Dorsolateral prefrontal cortex (tissue), 122 donors: ENCODE measurements at places on chromosomes 1 and 21. TPM values are rescaled to one million over a fixed set of nuclear protein-coding genes. Genes with fewer than 3 reads are reported as not detected.

KRTAP13-3 gene
- not detected for total RNA-seq

DNA sequence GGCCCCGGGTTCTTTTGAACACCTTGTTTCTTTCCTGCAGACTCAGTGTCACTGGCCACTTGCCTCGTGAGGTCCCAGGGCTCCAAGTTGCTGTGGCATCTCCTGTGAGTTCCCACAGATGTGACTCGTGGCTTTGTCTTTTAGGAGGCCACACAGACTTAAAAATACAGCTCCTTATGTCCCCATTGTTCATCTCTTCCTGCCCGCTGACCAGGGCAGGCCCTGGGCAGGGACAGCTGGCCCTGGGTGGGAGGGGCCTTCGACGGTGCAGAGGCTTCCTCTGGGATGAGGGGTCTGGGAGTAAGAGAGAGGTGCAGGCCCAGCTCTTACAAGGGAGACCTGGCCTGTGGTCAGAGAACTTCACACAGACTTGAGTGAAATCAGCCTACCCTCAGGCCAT is 15.6 kb downstream of the LDLRAP1 start:
- no peak for DNase-seq

SSR2 gene
- 65.1 TPM for total RNA-seq

GRCh38 chr21:39006571-39007311 is 176.5 kb downstream of the PSMG1 start:
- no peak for DNase-seq

IL22RA1 gene
- not detected for total RNA-seq

ALG14 gene
- total RNA-seq, result 5.3 TPM

GRCh38 chr21:24115141-24115540 is 1492.1 kb downstream of the MRPL39 start:
- DNase-seq, result no peak

DNA sequence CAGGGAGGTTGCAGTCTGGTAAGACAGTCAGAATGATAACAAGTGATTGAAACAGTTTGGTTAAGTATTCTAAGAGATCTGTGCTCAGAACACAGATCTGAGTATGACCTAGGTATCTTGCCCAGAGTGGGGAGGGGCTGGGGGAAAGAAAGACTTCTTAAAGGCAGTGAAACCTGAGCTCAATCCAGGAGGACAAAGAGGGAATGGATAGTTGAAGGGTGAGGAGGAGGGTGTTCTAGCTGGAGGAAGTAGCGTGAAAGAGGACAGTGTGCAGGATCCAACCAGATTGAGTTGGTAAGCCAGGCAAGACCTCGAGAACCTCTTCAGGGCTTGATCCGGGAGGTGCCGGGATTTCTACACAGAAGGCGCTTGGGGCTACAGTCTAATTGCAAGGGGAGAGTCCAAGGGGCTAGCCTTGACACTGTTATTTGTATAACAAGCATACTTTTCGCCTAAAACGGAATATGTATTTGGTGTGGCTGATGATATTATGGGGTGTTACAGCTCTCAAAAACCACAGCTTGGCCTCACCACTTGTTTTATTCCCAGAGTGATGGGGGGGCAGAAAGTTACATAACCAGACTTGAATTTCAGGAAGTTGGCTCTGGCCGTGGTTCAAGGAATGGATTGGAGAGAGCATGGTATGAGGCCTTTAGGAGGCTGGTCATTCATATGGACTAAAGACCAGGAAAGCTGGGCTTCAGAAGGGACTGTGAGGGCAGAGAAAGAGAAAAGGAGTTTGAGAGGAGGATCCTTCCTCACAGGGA is 19.1 kb downstream of the RCSD1 start:
- no peak for DNase-seq
